ENCODE measurements at places on chromosomes 1 and 21. TPM values are rescaled to one million over a fixed set of nuclear protein-coding genes. Genes with fewer than 3 reads are reported as not detected.

GLMN gene
- polyA plus RNA-seq: 4.7 TPM

NTNG1 gene
- 1.2 TPM for polyA plus RNA-seq

TIE1 gene
- polyA plus RNA-seq: 8.5 TPM

CD1E gene
- not detected for polyA plus RNA-seq

PTCH2 gene
- 0.66 TPM for polyA plus RNA-seq
